ENCODE measurements at places on chromosomes 4 and X.

DNA sequence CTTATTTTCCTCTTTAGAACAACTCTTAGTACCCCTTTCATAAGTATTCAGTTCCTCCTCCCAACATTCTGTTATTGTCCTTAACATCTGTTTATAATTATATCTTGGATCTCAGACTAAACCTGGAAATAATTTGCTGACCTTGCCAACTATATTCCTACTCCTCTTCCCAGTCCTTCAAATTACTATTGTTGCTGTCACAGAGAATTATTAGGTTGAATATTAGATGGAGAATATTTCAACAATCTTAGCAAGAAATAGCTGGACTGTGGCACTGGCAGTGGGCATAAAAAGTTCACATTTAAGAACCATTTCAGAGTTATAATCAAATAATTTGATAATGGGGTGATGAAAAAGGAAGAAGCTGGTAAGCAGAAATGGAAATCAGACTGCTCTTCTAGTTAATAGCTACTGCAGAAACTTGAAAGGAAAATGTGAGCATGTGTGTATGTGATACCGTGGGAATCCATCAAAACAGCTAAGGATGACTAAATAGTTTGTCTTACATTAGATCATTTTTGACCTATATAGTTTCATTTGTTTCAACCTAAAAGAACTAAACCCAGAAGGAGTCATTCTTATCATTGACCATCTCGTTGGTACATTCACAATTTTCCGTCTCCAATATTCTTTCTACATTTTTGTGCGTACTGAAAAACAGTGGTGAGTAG is 43.3 kb upstream of the PRDM8 start:
- DNase-seq, result no peak

- DNase-seq, result no peak
Observed at GRCh38 chrX:24216827-24217226, 67.3 kb downstream of the ZFX start.

GRCh38 chrX:150205011-150205410 is 158.1 kb upstream of the MAMLD1 start:
- DNase-seq, result no peak

GRCh38 chr4:3213106-3213425 is 35.9 kb upstream of the MSANTD1 start:
- no peak for DNase-seq

- DNase-seq, result peak; percentile 60
Observed at GRCh38 chr4:121255986-121256750, 92.0 kb upstream of the TNIP3 start.

GRCh38 chrX:24202465-24203031 is 53.0 kb downstream of the ZFX start:
- DNase-seq, result no peak

DNA sequence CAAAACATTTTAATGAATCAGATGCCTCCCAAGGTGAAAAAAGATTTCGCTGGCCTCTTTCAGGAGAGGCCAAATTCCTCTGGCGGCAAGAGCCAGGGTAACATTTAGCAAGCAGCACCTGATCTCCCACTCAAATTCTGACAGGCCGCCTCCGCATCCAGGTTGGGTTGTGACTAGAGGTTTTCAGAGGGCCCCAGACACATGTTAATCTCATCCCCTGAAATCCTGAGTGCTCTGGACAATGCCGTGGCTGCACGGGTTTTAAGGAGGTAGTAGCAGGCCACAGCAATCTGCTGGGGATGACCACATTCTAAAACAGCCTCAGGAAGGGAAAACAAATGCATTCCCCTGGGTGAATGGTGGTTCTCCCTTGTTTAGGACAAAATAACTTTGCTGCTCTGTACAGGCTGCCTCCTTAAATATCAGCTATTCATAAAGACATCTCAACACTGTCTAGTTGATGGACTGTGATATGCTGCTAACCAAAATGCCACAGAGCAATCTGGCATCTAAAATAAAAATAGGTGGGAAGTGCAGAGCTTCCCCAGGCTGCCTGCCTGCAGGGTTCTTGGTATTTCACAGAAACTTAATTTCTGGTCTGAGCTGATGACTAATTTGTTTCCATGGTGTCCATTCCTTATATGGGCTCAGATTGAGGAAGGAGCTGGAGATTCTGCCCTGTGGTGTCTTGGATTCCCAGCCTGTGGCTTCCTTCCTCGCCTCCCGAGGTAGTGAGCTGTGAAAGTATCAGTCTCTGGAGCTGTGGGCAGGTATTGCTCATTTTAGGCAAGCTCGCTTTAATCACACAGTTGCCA is 202.0 kb downstream of the DCLK2 start:
- DNase-seq, result no peak

DNA sequence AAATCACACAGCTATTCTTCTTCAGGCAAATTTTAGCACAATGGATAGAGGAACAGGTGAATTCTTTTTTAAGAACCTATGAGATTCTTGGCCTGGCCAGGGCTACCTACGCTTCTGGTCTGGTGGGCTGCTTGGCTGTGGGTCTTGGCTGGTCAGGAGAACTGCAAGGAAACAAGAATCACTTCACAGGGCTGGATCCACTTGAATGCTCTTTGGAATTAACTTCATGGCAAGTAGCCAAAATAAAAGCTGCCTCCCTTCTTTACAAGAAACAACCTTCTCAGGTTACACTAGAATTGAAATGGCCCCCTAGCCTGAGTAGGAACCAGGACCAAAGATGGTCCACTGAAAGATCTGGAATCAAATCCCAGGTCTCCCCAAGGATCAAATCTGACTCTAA is 519.1 kb downstream of the IQCM start:
- no peak for DNase-seq

DNA sequence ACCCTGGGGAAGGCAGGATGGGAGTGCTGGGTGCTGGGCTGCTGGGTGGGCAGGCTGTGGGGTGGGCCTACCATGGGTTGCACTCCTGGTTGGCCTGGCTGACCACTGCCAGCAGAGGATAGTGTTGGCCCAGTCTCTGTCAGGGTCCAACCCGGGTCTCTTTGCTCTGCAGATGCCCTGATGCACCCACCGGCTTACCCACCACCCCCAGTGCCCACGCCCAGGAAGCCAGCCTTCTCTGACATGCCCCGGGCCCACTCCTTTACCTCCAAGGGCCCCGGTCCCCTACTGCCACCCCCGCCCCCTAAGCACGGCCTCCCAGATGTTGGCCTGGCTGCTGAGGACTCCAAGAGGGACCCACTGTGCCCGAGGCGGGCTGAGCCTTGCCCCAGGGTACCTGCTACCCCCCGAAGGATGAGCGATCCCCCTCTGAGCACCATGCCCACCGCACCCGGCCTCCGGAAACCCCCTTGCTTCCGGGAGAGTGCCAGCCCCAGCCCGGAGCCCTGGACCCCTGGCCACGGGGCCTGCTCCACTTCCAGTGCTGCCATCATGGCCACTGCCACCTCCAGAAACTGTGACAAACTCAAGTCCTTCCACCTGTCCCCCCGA is 14.2 kb upstream of the ADD1 start:
- DNase-seq, result no peak

- no peak for DNase-seq
Observed at GRCh38 chr4:47221721-47222120, 190.4 kb downstream of the GABRB1 start.

- DNase-seq, result no peak
Observed at GRCh38 chrX:9997041-9997440, 29.9 kb downstream of the CLDN34 start.

DNA sequence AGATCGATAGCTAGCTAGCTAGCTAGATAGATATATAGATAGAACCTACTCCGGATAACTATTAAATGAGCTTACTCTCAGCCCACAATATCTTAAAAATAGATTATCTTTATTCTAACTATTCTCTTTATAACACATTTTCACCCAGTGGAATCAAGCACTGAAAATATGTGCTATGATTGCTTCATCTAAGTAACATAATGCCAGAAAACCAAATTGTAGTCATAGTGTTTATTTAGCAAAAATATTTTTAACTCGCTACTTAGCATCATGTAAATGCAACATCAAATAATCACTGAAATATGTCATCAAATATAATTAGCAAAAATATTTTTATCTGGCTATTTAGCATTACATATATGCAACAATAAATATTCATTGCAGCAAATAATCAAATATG is 1.5 kb downstream of the TMEM156 start:
- DNase-seq, result no peak

- no peak for DNase-seq
Observed at GRCh38 chrX:123230798-123231197, 46.7 kb downstream of the GRIA3 start.

- DNase-seq, result no peak
Observed at GRCh38 chr4:86975927-86976326, 41.1 kb downstream of the AFF1 start.

GRCh38 chr4:1815096-1815996 is 22.3 kb downstream of the FGFR3 start:
- DNase-seq, result no peak

DNA sequence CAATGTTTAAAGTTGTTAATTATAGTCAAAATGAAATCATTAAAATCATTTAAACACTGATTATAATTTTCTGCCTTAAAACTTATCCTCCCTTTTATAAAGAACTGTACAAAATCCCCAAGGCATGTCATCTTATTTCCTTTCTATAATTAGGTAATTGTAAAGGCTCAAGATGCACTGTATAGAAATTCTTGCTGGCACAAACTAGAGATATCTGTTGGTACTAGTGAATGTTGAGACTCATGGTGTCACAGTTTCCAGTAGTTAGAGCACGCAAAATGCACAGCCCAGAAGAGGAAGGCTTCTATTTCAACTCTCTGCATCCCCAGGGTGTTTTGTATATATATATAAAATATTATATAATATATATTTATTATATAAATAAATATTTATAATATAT is 22.7 kb upstream of the PLA2G12A start:
- no peak for DNase-seq

DNA sequence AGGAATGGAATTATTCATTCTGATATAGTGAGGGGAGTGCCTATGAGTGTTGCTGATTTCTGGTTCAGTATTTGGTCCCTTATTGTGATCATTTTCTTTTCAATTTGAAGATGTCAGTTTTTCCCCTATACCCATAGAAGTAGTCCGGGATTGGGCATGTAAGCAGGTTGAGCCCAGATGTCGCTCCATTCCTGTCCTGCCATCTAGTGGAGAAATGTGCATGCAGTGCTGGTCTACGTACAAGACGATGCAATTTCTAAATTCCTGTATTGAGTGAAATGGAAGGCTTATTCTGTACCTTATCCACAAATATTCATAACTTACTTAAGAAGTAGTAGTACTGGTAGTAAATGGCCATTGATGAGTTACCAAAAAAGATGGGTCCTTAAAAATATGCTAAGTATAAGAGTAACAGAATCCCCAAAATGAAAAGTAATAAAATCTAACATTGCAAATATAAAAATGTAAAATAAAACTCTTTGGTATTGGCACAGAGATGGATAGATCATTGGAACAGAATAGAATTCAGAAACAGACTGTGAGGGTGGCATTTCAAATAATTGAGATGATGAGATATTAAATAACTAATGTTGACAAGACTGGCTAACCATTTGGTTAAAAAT is 60.9 kb downstream of the UGT8 start:
- no peak for DNase-seq

DNA sequence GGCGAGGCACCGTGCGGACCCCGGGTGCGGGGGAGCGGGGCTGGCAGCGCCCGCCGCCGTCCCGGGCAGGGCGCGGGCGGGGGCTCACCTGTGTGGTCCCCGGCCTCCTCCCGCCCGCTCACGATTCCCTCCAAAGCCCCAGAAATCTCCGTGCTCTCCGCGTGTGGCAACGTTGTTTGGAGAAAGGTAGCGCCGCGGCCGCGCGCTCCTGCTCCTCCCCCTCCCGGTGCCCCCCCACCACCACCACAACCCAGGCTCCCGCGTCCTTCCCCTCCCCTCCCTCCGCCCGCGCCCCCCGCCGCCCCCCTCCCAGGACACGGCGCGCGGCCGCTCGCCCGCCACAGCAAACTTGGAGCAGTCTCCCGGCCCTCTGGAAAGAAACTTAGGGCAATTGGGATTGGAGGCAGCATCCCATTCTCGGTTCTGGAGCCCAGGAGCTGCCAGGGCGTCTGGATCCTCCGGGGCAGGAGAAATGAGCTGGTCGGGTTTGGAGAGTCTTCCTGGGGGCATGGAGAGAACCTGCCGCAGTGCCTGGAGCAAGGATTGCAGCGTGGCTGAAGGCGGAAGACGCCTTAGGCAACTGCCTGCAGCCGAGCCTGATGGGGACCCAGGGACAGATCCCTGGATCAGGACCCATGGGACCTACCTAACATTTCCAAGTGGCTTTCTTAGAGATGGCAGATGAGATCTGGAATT is 855 bp downstream of the KLF3 start:
- peak; percentile 43 for DNase-seq

- no peak for DNase-seq
Observed at GRCh38 chr4:62814510-62815047, 1594.7 kb downstream of the TECRL start.

GRCh38 chrX:118355225-118355920 is 9.5 kb downstream of the WDR44 start:
- no peak for DNase-seq

DNA sequence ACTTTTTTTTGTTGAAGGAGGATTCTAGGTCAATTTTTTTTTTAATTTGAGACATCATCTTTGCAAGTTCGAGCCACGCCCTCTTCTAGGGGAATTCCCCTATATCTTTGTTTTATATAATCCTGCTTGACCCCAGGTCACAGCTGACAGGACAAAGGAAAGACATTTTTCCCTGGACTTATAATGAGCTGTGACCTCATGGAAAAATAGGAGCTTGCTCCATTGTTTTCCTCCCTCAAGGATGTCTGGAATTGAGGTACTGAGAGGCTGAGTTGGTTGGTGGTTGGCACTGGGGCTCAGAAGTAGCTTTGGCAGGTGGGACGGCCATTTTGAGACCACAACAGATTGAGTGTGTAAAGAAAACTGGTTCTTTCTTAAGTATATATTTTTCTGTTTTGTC is 49.0 kb downstream of the GBA3 start:
- no peak for DNase-seq

DNA sequence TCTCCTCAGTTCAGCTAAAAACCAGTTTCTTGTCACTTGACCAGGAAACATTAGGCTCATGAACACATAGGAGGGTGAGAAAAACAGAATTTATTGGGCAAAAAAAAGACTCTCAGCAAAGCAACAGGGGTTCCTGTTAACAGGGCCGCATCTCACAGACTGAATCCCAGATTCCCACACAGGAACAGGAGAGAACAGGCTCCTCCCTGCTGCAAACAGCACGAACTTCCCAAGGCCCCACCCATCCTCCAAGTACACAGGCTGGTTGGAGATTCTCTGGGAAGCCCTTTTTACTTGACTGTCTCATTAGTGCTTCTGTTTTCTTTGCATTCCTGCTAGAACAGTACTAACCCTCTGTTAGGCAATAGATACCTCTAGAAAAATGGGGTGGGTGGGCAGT is 52.4 kb upstream of the IL21 start:
- DNase-seq, result no peak

DNA sequence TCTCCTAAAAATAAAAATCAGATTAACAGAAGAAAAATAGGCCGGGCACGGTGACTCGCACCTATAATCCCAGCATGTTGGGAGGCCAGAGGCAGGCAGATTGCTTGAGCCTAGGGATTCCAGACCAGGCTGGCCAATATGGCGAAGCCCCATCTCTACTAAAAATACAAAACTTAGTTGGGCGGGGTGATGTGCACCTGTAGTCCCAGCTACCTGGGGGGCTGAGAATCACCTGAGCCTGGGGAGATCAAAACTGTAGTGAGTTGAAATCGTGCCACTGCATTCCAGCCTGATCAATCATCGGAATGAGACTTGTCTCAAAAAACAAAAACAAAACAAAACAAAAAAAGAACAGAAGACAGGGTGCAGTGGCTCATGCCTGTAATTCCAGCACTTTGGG is 32.8 kb upstream of the NOCT start:
- no peak for DNase-seq

- no peak for DNase-seq
Observed at GRCh38 chrX:48578661-48579128, 4.4 kb downstream of the RBM3 start.

- no peak for DNase-seq
Observed at GRCh38 chr4:84733343-84734033, 150.6 kb downstream of the CDS1 start.

- no peak for DNase-seq
Observed at GRCh38 chrX:21905313-21905712, 35.2 kb upstream of the SMS start.

Measured in CD4-positive, alpha-beta T cell treated with Interleukin-6 at 100 ng/mL for 8 hours (primary cell).